ENCODE measurements at places on chromosomes 1 and 21.

- DNase-seq: no peak
Measured at GRCh38 chr1:201813226-201813625, 15.7 kb upstream of the IPO9 start.

DNA sequence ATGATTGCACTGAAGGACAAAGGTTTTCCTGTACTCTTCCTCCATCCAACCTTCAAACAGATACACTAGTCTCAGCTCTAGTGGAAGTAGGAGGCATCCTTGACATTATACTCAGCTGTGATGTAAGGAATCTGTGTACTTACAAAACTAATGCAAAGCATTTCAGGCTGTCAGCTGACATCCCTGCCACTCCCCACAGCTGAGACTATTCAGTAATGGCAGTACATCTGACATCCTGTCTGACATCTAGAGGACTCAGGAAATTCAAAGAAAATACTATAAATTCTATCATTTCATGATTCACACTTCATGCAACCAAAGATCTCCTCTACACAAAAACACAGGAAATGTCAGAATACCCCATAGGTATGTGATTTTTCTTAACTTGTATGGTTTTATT, 325.8 kb downstream of the SMYD3 start:
- DNase-seq: no peak

GRCh38 chr1:8164670-8165069, 138.6 kb upstream of the ERRFI1 start:
- DNase-seq: no peak

DNA sequence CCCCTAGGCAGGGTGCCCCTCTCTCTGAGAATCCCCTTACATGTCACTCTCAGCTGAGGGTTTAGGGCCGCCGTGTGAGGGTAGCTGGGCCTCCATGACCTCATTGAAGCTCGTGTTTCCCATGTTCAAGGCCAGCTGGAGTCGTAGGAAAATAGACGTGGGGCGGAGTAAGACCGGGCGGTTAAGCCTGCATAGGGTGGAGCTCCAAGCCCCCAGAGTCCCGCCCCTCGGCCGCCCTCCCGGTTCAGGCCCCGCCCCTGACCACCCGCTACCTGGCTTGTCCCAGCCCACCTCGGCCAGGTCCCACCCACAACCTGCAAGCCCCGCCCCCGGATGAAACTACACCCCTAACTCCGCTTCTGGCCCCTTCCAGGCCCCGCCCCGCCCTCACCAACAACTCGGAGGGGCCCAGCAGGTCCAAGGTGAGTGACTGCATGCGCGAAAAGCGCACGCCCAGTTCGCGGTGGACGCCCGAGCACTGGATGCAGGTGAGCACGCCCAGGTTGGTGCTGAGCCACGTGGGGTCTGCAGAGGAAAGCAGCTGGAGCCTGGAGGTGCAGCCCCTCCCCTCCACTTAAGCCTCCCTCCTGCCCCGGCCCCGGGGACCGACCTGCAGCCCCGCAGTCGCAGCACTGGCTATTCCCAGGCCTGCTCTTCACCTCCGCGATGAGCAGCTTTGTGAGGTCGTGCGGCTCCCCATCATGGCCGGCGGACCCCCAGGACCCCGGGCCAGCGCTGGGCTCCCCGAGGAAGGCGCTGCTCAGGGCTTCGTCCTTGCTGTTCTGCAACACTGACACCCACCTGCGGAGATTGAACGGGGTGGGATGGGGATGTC, 12.2 kb upstream of the TCEA3 start:
- peak; percentile 40 for DNase-seq

DNA sequence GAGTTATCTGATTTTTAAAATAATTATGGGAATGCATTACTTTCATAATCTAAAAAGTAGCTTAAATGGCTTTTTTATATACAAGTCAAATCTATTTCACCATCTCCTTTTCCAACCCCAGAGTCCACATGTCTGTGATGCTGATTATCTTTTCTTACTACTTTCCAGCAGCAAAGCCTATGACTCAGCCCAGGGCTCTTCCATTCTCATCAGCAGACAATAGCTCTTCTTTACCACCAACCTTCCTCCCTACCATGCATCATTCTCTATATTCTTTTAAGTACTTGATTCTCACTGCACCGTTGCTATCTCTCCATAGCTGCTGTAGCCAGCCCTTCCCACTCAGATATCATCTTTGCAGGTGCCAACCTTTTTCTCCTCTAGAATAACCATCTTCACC, 61.3 kb downstream of the OVGP1 start:
- DNase-seq: no peak

DNA sequence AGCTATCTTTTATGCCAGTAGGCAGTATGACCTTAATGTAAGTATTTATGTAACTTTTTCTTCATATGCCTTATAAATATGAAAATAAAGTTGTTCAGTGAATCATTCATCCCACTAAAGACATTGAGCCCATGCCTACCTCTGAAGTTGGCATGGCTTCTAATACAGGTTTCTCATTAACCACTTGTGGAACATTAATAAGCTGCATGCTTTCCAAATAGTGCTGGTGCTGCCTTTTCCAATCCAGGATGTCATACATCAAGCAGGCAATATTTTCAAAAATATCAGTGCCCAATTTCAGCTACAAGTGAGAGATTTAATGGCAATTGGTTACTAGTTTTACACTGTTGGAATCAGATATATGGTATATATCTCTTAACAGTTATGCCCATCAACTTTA, 92.0 kb downstream of the SPAG17 start:
- DNase-seq: no peak
